ENCODE measurements at places on chromosomes 3 and 15.

GRCh38 chr3:172675441-172676193, 35.2 kb downstream of the NCEH1 start:
- no peak for DNase-seq

- DNase-seq: no peak
Observed at GRCh38 chr3:71548705-71549384, 34.7 kb downstream of the FOXP1 start.

DNA sequence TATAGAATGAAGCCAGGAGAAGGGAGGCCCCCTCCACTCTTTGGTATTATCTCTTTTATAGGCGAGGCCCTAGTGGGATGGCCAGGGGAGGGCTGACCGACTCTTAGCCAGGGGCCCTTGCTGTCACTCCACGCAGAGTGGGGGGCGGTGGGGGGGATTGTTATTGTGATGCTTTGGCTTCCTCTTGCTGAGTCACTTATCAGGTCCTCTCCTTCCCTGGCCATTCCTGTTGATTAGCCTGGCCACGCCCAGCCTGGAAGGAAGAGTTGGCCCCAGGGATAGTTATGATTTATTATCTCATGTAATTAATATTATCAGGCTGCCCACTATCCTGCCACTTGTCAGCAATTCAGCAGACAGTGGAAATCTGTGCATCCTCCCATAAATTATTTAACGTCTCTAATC, 25.5 kb upstream of the SKOR1 start:
- no peak for DNase-seq

- DNase-seq: no peak
Observed at GRCh38 chr15:33946152-33946551, 22.1 kb upstream of the CHRM5 start.

DNA sequence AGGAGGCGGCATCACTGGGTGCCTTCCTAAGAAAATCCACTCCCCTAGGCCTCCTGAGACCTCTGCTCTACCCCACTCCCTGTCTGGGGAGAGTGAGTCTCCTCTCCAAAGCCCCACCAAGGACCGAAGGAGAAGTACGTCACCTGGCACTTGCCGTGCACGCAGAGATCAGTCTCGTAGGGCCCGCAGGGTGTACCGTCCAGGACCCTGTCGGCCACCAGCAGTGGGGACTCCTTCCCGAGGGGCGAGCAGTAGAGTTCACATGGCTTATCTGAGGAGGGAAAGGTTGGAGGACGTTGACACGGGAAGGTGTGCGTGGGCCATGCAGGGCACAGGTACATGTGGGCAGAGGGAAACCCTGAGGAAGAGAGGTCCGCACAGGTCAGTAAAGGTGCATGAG, 232.9 kb downstream of the ADAMTS17 start:
- no peak for DNase-seq

GRCh38 chr3:58962040-58962651, 87.7 kb downstream of the CFAP20DC start:
- no peak for DNase-seq

DNA sequence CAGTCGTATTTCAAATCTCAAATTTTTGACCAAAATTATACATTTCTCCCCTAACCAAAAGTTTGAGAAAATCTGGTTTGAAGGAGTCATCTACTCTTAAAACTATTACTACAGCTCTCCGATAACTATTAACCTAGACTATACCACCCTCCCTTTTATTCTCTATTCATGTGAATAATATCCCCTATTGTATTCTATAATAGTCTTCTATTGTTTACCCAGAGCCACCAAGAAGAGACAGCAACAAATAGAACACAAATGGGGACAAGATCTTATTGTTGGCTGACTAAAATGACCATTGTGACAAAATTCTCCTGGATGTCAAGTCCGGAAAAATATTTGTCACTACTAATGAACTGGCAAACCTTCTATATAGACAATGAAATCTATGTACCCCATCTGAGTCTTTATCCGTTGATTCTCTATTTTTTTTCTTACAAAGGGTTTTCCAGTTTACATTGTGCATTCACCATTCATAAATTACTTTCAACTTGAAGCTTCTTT, 618.0 kb downstream of the CADM2 start:
- no peak for DNase-seq

DNA sequence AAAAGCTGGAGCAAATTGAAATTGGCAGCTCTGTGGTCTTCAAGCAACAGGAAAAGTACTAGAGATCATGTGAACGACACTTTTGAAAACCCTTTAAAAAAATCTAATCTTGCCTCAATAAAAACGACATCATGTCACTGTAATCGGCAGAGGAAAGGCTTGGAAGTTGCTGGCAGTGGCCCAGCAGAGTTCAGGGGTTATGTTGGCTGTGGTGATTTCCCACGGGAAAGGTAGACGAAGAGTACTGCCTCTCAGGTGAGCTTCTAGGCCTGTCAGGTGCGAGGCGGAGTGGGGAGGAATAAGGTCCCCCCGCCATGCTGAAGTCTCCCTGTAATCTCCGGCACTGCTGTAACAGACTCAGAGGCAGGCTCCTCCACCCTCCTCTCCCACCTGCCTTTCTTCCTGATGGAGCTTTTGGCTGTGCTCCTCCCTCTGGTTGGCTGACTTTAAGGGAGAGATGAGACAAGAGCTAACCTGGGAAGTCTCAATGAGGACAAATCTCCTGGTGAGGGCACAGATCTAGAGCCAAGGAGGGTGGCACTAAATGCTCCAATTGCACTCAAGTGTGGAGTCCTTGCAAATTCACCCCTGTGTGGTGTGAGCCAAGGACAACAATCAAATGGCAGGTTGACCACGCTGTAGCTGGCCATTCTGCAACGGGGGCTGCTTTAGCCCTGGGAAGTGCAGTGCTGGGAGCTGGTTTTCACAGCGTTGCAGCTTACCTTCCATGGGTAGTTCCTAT, 18.7 kb upstream of the HES1 start:
- DNase-seq: peak; percentile 13

DNA sequence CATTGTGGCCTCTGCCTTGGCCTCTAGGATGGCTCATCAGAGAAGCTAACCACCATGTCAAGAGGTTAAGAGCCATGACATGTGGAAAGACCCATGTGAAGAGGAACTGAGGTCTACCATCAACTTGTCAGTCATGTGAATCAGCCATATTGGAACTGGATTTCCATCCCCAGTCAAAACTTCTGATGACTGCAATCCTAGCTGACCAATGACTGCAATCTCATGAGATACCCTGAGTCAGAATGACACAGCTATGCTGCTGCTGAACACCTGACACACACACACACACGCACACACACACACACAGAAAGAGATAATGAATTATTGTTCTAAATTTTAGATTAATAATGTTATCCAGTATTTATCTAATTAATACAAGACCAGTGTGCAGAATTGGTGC, 337.5 kb upstream of the LMCD1 start:
- no peak for DNase-seq

GRCh38 chr15:100111125-100112060, 230.4 kb downstream of the ADAMTS17 start:
- DNase-seq: peak; percentile 79

- DNase-seq: no peak
Observed at GRCh38 chr3:139937674-139938279, 2.8 kb downstream of the CLSTN2 start.

GRCh38 chr3:71681224-71681668, 44.0 kb downstream of the EIF4E3 start:
- DNase-seq: peak; percentile 65

- DNase-seq: no peak
Observed at GRCh38 chr15:93658026-93658816, 569.2 kb upstream of the RGMA start.

GRCh38 chr3:170814822-170815221, 55.2 kb downstream of the RPL22L1 start:
- no peak for DNase-seq

DNA sequence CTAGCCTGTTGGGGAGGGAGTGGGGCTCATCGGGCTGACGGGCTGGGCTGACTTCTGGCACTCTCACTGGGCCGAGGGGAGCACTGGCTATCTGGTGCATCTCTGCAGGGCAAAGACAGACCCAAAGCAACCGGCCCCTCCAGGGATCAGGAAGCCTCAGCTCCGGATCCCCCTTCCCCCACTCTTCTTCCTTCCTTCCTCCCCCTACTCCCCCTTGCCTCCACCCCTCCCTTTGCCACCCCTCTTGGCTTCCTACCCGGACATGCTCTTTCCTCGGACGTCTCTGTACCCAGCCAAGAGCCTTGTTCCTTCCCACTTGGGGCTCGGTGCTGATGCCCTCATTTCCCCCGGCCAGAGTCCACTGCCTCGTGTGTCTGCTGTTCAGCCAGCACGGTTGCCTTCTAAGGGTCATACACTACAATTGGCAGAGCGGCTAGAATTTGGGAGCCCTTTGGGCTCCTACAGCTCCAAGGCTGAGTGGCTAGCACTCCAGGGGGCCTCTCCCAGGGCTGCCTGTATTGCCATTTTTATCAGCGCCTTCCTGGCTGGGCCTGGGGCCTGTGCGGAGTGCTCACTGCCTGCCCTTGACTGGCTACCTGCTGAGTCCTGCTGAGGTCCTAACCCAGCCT, 10.9 kb downstream of the SEMA3F start:
- DNase-seq: peak; percentile 35

- DNase-seq: no peak
Observed at GRCh38 chr3:45554006-45554666, 40.4 kb upstream of the LIMD1 start.

DNA sequence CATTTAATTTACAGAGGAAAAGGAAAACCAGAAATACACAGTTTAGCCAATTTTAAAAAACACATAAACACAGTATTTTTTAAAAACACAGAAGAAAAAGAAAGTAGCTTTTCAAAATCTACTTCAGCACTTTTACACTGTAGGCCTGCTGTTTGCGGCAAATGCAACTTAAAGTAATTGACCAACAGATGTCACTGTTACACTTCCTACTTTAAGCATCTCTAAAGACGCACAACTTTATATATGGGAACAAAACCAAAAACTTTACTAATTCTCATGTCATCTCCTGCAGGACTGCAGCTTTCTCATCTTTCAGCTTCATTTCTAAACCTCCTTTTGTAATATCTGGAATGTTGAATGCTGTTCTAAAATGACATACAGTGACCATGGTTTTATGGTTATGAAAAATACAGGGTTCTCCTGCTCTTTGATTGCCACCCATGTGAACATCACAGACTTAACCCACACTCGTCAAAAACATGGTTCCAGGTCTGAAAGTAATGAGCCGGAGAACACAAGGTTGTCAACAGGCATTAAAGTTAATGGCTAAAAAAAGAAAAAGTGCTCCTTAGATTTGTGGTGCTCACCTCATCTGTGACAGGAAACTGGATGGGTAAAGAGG, 107.9 kb downstream of the FMN1 start:
- DNase-seq: no peak

GRCh38 chr3:73176941-73177340, 115.5 kb downstream of the EBLN2 start:
- no peak for DNase-seq

- no peak for DNase-seq
Observed at GRCh38 chr3:145159640-145160039, 1001.3 kb downstream of the PLOD2 start.

DNA sequence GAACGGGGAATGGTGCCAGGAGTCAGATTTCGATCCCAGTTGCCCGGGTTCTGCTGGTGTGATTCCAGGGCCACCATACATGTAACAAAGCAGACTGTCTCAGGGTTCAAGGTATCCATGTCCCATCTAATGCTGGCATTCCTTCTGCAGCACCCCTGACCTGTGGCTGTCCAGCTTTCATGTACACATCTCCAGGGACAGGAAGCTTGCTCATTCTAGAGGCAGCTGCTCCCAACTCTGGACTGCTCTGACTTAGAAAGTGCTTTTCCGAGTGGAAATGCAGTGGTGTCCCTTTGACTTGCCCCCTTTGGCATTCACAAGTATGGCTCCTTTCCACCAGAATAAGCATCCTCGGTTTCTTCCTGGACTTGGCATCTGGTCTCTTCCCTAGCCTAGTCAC, 30.9 kb downstream of the PML start:
- DNase-seq: no peak

GRCh38 chr15:72184165-72184811, 13.3 kb downstream of the GRAMD2A start:
- DNase-seq: peak; percentile 65

DNA sequence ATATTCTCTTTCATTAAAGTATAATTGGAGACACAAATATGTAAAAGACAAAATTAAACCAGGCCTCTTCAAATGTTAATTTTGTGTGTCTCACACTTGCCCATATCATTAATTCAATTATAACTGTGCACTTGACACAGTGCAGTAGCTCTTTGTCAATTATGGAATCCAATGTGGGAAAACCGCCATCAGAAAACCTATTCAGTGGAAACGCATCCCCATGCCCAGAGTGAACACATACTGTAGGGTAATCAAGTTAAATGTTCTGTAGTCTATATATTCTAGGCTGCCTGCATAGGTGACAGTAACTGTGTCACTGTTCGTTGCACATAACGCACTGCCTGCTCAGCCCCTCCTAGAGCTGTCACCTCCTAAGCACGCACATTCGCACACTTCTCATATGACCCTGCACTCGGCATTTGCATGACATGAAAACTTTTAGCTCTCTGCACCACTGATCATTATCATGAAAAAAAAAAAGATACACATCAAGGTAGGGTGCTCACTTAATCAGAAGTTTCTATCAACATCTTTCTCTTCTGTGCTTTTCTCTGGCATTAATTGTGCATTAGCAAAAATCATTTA, 63.2 kb downstream of the MEIS2 start:
- no peak for DNase-seq

GRCh38 chr3:46759239-46760167, 41.8 kb upstream of the PRSS50 start:
- DNase-seq: no peak

DNA sequence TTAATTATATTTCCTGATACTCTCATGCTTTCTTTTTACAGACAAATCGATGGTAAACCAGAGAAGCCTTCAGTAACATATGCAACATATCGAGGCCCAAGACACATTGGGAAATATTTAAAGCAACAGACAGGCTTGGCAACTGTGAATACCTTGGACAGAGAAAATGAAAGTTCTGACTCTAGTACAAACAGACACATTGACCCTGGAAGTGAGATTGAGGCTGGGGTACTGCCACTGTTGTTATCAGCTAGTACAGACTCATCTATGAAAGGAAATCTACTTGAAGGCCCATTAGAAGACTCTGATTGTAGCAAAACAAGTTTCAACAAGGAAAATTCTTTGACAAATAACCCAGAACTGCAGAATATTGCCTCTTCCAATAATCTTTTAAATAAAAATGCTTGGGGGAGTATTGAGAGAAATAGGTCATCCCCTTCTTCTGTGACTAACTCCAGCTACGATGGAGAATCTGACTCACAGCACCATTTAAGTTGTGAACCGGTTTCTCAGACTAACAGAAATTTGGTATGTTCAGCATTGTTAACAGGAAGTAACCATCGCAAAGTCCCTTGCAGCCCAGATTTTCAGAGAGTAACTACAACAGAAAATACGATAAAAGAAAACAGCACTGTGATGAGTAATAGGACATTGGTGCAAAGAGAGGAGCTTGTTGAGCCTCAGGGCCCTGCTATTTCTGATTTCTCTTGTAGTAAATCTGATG, 50.2 kb downstream of the CRYBG3 start:
- DNase-seq: no peak
